ENCODE measurements at places on chromosomes 7 and 10. TPM values are rescaled to one million over a fixed set of nuclear protein-coding genes. Genes with fewer than 3 reads are reported as not detected.

The ITIH2 gene
- total RNA-seq = not detected

The PKD2L1 gene
- total RNA-seq = not detected

The AVL9 gene
- total RNA-seq = 56.7 TPM

The RABGEF1 gene
- total RNA-seq = 19.2 TPM
